ENCODE measurements at places on chromosomes 7 and 10.

GRCh38 chr10:49745756-49746155, 16.4 kb downstream of the OGDHL start:
- no peak for DNase-seq

- DNase-seq, result no peak
Measured at GRCh38 chr10:32150532-32151101, 94.4 kb upstream of the KIF5B start.

DNA sequence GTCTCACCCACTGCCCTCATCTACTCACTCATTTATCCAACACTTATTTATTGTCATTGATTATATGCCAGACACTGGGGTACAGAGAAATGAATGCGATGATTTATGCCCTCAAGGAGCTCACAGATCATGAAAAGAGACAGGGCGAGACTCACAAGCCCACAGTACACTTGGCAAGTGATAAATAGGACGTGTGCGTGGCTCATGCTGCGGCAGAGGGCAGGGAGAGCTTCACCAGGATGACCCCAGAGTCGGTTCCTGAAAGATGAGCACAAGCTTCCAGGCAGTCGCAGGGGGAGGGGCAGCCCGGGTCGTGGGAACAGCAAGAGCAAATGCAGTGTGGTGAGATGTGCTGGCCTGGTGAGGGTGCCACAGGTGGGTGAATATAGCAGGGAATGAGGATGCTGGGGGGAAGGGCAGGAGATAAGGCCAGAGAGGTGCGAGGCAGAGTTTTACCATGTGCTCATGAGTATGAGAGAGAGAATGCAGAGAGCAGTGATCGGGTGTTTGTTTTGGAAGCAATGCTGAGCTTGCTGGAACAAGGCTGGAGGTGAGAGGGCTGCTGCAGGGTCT, 70.9 kb downstream of the ATXN7L1 start:
- no peak for DNase-seq

GRCh38 chr10:86203162-86203905, 163.3 kb downstream of the GRID1 start:
- peak; percentile 49 for DNase-seq

- no peak for DNase-seq
Measured at GRCh38 chr7:139718141-139718540, 59.7 kb downstream of the HIPK2 start.

DNA sequence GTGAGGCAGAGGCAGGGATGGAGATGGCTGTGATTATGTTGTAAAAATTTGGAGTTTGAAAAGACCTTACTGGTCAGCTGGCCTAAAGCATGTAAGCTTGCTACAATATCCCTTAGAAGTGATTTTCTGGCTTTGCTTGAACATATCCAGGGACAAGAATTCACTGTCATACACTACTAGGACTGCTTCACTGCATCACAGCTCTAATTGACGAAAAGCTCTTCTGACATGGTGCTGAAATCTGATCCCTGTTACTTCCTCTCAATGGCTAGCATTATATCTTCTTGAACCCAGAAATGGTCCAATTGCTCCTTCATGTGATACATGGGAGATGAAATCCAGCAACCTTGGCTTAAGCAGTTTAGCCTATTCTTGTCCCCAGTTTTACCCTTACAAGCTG, 197.7 kb upstream of the HPS1 start:
- no peak for DNase-seq

DNA sequence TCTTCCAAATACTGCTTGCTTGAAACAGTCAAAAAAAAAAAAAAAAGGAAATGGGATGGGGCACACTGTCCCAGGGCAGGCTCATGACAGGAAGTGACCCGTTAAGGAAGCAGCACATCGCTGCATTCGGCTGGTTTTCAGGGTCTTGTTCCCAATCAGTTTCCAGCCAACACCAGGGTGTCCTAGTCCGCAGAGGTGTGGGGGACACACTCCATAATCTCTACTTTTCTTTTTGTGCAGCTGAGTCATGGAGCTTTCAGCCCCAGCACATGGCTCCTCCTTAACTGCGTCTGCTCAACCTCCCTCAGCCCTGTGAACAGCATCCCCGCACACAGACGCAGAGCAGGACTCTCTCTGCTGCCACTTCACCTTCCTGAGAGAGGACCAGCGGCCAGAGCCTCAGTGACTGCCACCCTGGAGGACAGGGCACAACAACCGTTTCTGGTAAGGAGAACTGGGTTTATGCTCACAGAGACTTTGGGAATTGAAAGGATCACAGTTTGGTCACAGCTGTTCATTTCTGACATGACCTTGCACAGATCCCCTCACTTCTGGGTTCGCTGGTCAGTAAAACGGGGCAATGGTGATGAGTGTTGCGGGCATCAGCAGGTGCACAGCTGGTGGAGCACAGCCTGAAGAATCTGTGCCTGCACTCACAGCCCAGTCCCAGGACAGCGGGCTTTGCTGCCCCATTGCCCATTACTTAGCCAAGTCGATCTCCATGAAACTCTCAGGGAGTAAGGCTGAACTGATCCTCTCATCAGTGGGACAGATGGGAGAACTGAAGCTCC, at the start of gene GIMAP5:
Gene GIMAP5, plus strand, starts transcription at position 154 of the 791 bp plus-strand sequence. CDS start 3,467 bp downstream, outside the sequence.
- DNase-seq, result peak; percentile 42

DNA sequence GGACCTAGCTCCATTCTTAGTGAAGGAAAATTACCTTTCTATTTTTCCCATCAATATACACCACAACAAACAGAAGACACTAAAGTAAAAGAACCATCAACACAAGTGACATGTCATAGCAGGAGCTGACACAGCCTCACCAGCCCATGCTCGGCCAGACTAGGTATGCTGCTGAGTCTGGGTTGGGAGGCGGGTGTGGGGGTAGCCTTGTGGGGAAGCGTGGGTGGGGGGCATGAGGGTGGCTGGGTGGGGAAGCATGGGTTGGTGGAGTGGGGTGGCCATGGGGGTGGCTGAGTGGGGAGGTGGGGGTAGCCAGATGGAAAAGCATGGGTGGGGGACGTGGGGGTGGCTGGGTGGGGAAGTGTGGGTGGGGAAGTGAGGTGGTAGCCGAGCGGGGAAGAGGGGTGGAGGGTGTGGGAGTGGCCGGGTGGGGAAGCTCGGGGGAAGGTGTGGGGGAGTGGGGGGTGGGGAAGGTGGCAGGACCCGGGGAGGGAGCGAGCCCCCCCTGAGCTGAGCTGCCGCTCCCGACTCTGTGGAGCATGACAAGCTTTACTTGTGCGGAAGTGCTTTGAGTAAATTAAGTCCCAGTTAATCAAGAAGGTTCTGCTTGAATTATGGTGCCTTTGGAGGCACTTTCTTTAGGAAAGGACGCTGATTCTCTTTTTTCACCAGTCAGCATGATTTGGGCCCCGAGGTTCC, 294.6 kb upstream of the ZNF32 start:
- DNase-seq, result no peak

GRCh38 chr7:4074994-4075393, 607.1 kb upstream of the FOXK1 start:
- DNase-seq, result no peak

GRCh38 chr7:102024769-102025391, 207.5 kb downstream of the CUX1 start:
- DNase-seq, result no peak

GRCh38 chr10:103598654-103599115, 105.2 kb downstream of the NEURL1 start:
- peak; percentile 66 for DNase-seq

DNA sequence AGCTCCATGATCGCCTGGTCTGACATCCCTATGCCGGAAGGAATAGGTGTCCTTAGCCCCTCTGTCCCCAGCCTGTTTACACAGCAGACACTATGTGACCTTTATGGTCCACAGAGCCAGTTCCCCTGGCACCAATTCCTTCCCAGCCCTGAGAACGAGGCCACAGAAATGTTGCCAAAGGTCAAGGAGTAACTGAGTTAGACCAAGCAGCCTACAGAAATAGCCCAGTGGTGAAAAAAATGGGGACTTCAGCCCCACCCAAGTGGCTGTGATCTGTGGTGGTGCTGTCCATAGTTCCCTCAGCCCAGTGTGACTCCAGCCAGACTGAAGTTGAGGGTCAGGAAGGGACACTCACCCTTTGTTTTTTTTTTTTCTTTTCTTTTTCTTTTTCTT, 2.5 kb downstream of the PGAM2 start:
- no peak for DNase-seq

GRCh38 chr7:28224675-28225074, 44.1 kb upstream of the JAZF1 start:
- no peak for DNase-seq

- no peak for DNase-seq
Measured at GRCh38 chr10:33143160-33143728, 185.2 kb upstream of the ITGB1 start.

All from Kasumi-1 (cell line).